ENCODE measurements at places on chromosomes 11 and 22.

GRCh38 chr11:107564877-107565218 lies 687 bp downstream of the ALKBH8 start:
- no peak for DNase-seq

DNA sequence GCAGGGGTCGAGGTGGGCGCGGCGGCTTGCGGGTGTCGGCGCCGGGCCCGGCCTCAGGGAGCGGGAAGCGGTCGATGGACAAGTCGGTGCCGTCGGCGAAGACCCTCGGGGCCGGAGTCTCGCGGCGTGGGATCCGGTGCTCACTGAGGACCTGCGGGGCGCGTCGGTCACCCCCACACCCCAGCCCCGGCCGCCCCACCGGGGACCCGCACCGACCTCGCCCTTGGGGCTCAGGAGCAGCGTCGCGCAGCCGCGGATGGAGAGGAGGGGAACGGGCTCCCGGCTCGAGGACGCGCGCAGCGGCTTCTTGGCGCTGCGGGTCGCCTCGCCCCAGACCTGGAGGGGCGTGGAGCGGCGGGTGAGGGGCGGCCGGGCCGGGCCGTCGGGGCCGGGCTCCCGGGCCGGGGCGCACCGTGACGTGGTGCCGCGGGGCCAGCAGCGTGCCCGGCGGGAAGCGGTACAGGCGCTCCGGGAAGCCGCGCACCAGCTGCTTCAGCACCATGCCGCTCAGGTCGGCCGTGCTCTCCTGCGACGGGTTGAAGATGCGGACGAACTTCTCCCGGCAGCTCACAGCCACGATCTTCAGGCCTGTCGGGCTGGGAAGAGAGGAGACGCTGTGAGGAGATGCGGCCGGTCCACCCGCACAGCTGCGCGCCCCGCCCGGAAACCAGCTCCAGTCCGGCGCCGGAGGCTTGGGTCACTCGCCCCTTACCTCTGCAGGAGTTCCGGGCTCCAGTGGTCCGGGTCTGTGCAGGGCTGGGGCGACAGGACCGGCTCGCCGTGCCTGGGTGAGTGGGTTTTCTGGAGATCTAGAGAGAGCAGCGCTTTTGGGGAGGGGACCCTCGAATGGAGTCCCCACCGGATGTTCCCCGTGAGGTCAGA lies 4.5 kb downstream of the LMNTD2 start:
- no peak for DNase-seq

DNA sequence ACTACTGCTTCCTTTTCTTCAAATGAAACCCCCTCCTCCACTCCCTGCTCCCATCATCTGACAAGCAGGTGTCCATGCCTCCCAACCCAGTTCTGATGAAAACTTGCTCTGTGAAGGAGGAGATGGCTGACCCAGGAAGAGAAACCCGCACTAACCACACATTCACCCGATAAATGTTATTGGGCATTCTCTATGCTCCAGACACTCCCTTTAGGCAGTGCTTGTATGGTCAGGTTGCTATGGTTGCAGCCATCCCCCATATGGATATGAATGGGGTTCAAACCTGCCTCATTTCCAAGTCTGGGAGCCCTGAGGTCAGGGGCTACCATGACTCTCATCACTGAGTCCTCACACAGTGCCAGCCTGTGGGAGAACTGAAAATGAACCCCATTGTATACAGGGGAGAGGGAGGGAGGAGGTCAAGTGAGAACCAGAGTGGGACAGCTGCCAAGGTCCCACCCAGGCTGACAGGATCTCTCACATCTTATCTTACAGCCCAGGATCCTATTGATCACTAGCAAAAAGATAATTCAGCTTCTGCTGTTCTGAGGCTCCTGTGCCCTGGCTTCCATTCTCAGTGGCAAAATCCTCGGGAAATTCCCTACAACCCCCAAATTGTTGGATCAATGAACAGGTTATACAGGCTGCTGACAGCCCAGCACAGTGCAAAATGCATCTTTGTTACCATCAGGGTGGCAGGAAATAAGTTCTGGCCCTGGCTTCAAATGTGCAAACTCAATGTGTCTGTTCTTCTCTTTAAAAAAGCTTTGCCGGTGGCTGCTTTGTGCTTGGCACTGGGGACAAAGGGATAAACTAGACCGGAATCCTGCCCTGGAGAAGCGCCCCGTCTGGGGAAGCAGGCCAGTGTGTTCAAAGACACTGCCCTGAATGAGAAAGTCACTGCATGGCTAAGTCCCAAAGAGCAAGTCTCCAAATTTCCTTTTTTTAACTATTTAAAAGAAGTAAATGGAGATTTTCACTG lies 22.7 kb upstream of the ACER3 start:
- DNase-seq, result no peak

DNA sequence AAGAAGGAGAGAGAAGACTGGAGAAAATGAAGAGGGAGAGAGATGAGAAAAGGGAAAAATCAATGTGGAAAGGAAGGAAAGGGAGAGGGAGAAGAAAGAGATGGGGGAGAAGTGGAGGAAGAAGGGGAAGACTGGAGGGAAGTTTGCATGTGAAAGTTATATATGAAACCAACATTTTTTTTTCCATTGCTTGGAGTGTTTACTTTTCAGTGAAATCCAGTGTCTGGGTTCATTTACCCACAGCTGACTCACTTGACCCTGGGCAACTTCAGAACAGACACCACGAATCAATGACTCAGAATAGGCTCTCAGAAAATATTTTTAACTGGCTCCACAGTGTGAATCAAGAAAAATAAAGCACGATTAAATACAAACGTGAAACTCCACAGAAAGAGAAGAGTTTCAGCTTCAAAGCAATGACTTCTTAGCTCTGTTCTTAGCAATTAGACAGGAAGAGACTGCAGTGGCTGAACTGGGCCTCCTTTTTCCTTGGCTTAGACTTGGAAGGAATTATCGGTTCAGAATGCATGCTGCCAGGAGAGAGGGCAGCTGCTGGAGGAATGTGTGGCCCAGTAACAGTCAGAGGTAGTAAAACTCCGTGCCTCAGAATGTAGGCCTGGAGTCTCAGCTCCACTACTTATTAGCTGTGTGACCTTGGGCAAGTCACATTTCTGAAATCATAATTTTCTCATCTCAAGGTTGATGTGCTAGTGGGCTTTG lies 237.5 kb downstream of the MIAT start:
- peak; percentile 74 for DNase-seq

DNA sequence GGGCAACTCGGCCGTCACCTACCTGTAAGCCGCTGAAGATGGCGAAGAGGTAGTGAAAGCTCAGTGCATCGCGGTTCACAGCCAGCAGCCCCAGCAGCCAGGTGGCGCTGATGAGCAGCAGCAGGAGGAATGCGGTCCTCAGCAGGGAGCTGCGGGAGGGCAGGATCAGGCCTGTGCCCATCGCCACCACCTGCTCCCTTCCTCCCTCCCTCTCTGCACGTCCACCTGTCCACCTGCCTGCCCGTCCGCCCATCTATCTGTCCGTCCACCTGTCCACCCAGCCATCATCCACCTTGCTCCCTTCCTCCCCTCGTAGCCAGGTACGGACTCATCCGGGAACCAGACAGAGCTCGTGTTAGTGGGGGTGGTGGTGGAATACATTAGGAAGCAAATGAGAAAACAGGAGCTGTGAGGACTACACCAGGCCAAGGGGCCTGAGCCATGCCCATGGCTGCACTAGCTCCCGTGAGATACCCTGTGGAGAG lies 32.2 kb downstream of the TRMU start:
- no peak for DNase-seq

- DNase-seq, result peak; percentile 100
These were observed 379.5 kb downstream of the ETS1 start for GRCh38 chr11:128207861-128208321.

Measured in epithelial cell of proximal tubule (primary cell).